ENCODE measurements at places on chromosomes 1 and 21.

DNA sequence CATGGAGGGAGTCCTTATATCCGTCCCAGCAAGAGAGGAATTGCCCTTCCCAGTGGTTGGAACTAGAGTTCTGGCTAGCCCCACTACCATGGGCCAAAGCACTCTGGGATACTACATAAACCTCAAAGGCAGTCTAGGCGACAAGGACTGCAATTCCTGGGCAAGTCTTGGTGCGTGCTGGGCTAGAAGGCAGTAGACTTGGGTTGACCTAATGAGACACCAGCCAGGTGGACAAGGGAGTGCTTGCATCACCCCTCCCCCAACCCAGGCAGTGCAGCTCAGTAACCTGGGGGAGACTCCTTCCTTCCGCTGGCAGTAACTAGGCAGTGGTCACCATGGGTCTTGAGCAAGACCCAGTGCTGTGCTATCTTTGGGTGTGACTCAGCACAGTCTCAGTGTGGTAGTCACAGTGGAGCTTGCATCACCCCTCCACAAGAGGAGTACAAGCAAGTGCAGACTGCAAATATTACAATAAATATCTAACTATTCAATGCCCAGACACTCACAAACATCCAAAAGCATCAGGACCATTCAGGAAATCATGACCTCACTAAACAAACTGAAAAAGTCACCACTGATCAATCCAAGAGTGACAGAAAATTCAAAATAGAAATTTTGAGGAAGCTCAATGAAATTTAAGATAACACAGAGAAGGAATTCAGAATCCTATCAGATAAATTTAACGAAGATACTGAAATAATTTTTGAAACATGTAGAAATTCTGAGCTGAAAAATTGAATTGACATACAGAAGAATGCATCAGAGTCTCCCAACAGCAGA, 84.7 kb upstream of the LYPLAL1 start:
- DNase-seq: no peak

GRCh38 chr1:211579440-211580302, 710 bp upstream of the SLC30A1 start:
- DNase-seq: peak; percentile 71

DNA sequence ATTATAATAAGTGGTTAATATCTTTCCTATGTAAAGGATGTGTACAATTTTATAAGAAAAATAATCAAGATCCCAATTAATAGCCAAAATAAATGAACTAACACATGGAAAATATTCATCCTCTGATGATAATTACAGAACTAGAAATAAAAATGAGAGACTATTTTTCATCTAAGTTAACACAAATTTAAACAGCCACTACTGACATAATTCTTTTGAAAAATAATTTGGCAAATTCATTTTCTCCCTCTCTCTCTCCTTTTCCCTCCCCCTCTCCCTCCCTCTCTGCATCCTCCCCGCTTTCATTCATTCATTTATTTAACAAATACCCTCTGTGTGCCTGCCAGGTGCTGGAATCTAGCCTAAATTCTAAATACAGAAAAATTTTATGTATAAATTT, 10.3 kb upstream of the SFPQ start:
- DNase-seq: no peak

- no peak for DNase-seq
These were observed 46.8 kb downstream of the TMPRSS15 start for GRCh38 chr21:18356801-18357200.

- no peak for DNase-seq
These were observed 109.6 kb downstream of the NOS1AP start for GRCh38 chr1:162179121-162179520.

- no peak for DNase-seq
These were observed 3.1 kb upstream of the LMOD1 start for GRCh38 chr1:201949491-201949890.

All from cortex of kidney (tissue), 1 donor.